ENCODE measurements at places on chromosomes 16 and 17. TPM values are rescaled to one million over a fixed set of nuclear protein-coding genes. Genes with fewer than 3 reads are reported as not detected.

DNA sequence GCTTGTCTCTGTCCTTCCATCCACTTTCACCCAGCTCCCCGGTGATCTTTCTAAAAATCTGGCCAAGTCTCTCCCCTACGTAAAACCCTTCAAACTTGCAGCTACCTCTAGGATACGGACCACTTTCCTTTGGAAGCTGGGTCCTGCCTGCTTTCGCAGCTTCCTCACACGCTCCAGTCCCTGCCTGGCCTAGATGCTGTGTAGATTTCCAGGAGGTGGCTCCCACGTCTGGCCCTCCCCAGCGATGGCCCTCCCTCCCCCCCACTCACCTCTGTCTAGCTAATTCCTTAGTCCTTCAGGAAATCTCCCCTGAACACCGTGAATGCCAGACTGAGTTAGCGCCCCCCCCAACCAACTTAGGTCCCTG, 579 bp upstream of the LRRC59 start:
- DNase-seq, result no peak
- peaks cover 17% of the 10 kb centered on the region for H3K36me3 ChIP-seq
- H3K27me3 ChIP-seq, result no peaks in the 10 kb centered on the region
- H3K4me3 ChIP-seq, result peak overlapping the region; percentile 72
- H3K27ac ChIP-seq, result peak overlapping the region; percentile 71
- H3K4me1 ChIP-seq, result peaks cover 5% of the 10 kb centered on the region

DNA sequence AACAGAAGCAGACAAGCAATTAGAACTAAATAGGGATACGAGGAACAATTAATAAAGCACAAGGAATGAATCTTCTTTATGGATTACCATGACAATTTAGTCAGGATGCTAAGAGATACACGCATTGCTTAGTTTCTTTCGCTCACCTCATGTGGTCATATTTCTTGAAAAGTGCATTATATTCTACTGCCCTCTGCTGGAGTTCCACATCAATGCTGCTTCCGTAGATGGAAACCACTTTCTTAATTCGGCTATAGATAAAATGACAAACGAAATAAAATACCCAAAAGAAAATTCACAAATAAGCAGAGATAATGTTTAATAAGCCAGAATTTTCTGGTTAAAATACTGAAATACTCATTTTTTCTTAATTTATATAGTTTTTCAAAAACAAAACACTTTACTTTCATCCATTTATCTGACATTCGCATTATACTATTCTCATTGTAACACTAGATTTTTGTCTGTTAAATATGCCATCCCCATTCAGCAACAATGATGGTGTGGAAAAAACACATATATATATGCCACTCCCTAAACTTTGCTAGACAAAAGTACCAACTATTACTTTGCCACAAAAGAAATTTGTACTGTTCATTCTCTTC, 22.0 kb upstream of the PHLPP2 start:
- H3K4me1 ChIP-seq, result no peaks in the 10 kb centered on the region
- H3K27ac ChIP-seq, result no peak overlapping the region
- peak; percentile 54 for DNase-seq
- no peak overlapping the region for H3K4me3 ChIP-seq
- no peaks in the 10 kb centered on the region for H3K36me3 ChIP-seq

- no peaks in the 10 kb centered on the region for H3K4me1 ChIP-seq
- H3K27me3 ChIP-seq, result no peaks in the 10 kb centered on the region
- H3K4me3 ChIP-seq, result no peak overlapping the region
- H3K36me3 ChIP-seq, result no peaks in the 10 kb centered on the region
These were observed 47.4 kb upstream of the KSR1 start for GRCh38 chr17:27408891-27409290.

TPSD1 gene
- total RNA-seq, result not detected

- H3K4me1 ChIP-seq, result no peaks in the 10 kb centered on the region
- no peak overlapping the region for H3K4me3 ChIP-seq
- no peak for DNase-seq
- no peak overlapping the region for H3K27ac ChIP-seq
- no peaks in the 10 kb centered on the region for H3K36me3 ChIP-seq
These were observed 100.1 kb downstream of the AATF start for GRCh38 chr17:37048811-37049210.

LAT gene
- total RNA-seq, result 1.7 TPM

MYH13 gene
- total RNA-seq, result not detected

DNA sequence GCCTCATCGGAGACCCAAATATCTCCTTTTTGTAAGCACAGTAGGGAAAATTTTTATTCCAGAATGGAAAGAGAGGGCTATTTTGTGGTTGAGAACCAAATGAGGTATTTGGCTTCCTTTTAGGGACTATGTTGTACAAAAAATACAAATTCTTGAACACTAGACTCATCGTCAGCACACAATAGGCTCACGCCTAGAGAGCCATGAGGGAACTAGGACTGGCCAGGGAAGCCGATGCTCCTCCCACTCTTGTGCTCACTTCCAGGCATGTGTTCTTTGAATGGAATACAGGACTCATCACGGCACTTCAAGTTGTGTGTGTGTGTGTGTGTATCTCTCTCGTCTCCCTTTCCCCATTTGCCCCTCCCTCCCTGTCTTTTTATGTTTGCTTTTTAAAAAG, 17.8 kb upstream of the BLMH start:
- DNase-seq, result no peak
- no peaks in the 10 kb centered on the region for H3K27me3 ChIP-seq
- H3K36me3 ChIP-seq, result no peaks in the 10 kb centered on the region
- no peaks in the 10 kb centered on the region for H3K4me1 ChIP-seq
- no peak overlapping the region for H3K27ac ChIP-seq

CCL17 gene
- total RNA-seq, result not detected

DNA sequence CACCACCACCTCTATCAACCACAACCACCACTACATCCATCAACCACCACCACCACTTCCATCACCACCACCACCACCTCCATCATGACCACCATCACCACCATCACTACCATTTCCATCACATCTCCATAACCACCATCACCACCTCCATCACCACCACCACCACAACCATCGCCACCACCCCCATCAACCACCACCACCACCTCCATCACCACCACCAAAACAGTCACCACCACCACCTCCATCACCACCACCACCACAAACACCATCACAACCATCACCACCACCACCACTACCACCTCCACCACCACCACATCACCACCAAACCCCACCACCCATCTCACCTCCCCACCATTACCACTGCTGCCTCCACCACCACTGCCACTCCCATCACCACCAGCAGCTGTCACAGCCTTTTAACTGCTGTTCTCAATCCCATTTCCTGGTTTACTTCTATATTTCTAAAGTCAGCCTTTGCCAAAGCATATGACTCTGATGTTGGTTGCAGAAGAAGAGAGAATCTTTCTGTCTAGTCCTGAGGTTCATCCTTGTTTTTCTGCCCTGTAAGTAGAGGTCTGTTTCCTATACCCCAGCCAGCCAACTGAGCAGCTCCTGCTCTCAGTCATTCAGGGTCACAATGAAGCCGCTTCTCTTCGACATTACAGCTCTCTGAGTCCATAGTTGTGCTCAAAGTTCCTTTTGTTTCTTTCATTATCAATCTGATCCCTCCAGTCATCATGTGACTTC, 14.0 kb downstream of the MARCHF10 start:
- no peak for DNase-seq
- H3K27me3 ChIP-seq, result peaks cover 2% of the 10 kb centered on the region
- H3K36me3 ChIP-seq, result no peaks in the 10 kb centered on the region
- no peaks in the 10 kb centered on the region for H3K4me1 ChIP-seq
